A549 (cell line): ENCODE measurements at places on chromosomes 12 and 14.

- DNase-seq = no peak
Observed at GRCh38 chr14:67806246-67806645, 10.1 kb downstream of the ZFYVE26 start.

DNA sequence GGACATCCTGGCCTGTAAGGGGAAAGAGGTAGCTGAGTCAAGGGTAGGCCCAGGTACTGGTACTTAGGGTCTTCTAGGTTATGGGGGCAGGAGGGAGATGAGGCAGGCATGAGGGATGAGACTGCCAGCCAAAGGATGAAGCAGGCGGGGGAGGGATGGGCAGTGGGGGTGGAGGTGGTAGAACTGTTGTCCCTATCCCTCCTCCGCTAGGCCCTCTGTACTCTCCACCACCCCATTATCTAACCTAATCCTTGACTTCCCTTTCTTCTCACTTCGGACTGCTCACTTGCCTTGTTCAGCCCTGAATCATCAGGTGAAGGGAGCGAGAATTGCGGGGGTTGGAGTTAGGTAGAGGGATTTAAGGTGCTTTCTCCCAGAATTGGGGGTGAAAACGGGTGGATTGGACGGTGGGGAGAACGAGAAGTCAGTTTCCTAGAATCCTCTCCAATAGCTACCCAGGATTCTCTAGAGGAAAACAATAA, 562 bp downstream of the PAN2 start:
- no peak for DNase-seq

- no peak for DNase-seq
Observed at GRCh38 chr12:131840643-131841416, 12.6 kb downstream of the MMP17 start.

DNA sequence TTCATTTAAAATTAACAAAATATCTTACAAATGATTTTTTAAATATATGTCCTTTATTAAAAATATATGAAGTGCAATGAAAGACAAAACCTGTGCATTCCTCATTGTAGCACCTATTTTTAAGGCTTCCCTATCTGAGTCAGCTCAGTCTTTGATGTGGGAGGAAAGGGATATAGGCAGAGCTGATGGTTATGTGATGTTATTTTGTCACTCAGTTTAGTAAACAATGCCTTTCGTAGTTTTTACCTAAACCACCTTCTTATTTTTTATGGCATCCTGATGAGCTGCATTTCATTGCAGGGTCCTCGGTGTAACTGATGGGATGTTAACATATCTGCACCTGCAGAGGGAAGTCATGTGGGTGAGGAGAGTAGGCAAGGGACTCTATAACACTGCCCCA, 58.9 kb upstream of the FRMD6 start:
- DNase-seq = no peak

GRCh38 chr14:75126121-75126544, 715 bp downstream of the NEK9 start:
- DNase-seq = peak; percentile 16

DNA sequence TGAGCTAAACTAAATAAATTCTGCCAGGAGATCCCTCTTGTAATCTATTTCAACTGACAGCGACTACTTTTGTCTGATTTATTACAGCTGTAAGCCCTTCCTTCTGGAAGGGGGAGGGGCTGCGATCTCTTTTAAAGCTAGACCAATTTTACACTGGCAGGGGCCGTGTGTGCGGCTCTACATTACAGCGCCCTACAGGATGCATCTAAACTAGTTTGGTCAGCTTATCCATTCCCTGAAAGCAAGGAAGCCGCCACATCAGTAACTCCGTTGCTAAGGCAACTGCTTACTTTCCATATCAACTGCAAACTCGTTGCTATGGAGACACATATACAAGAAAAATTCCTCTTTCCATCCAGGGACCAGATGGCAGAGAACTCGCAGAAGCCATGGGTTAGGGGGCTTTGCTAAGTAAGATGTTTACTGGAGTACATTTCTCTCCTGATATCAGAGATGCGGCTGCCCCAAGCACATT, 17.4 kb downstream of the FOXN3 start:
- DNase-seq = no peak

GRCh38 chr14:59811073-59811472, 59.5 kb downstream of the RTN1 start:
- no peak for DNase-seq

DNA sequence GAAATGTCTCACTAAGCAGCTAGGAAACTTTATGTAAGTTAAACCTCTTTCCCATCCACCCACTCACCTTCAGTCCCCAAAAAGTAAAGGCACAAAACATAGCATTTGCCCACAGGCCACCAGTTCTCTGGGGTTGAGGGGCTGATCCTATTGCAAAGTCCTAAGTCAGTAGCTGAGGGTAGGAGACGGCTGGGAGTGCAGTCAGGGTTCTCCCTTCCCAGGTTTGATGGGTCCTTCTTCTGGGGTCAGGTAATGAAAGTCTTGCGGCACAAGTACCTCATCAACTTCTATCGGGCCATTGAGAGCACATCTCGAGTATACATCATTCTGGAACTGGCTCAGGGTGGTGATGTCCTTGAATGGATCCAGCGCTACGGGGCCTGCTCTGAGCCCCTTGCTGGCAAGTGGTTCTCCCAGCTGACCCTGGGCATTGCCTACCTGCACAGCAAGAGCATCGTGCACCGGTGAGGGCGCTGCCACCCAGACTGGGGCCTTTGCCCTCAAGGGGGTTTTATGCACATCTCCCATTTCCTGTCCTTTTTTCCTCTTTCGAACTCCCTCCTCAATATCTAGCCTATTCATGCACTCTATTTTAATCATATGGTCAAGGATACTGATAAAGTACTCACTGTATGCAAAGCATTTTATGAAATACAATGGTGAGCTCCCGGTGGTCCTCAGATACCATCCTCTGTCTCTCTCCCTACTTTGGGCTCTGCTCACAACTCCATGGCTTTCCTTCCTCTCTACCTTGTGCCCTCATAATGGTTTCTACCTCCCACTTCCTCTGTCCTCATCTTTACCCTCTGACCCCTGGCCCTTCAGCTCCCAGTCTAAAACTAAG, 986 bp downstream of the TSSK4 start:
- DNase-seq = no peak

DNA sequence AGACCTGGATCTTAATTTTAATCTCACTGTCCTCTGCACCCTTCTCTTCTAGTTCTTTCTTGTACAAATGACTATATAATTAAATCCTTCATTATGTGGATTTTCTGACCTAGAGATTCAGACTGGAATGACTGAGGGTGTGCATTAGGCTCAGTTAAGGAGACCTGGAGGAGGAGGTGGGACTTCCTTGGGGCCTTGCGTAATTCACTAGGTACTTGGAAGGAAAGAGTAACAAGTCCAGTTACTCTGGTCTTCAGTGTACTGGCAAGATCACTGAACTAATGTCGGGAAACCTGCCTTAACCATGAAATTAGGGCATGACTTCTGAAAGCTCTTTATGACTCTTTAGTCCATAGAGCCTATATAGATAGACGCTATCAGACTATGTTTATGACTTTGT, 441.4 kb downstream of the EGLN3 start:
- no peak for DNase-seq

- DNase-seq = no peak
Observed at GRCh38 chr14:52977798-52978197, 26.9 kb upstream of the FERMT2 start.

GRCh38 chr12:67354322-67354721, 85.2 kb downstream of the CAND1 start:
- DNase-seq = no peak

- peak; percentile 31 for DNase-seq
Observed at GRCh38 chr12:132190012-132190755, 45.9 kb downstream of the NOC4L start.

GRCh38 chr12:94534278-94534677, 74.6 kb upstream of the CEP83 start:
- no peak for DNase-seq

DNA sequence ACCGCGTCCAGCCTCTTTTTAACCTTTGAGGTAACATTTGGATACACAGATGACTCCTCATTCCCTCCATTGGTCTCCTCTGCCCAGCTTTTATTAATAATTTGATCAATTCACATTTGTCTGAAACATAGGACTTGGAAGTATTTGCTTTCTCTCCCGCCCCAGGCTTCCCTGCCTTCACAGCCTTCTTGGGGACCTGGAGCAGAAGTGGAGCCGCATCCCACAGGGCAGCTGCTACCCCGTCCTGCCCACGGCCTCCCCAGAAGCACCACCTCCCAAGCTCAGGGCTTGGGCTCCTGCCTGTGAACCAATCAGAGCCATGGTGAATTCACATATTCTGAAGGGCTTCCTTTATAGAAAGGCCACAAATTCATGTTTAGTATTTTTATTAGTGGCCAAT, 97.6 kb downstream of the PIWIL1 start:
- DNase-seq = no peak

DNA sequence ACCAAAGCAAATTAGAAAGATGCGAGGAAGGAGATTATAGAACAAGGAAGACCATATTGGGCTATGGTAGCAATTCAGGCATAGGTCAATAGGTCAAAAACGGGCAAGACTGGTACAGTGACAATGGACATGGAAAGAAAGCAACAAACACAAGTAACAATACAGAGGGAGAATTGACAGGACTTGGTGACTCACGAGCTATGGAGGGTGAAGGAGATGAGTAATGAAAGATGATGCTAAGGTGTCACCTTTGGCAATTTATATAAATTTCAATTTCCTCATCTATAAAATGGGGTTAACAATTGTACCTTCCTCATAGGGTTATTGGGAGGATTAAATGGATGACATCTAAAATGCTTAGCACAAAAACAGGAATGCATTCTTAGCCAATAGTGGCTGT, 15.1 kb upstream of the DUSP16 start:
- DNase-seq = no peak

GRCh38 chr14:68577802-68578541, 214.9 kb downstream of the ZFP36L1 start:
- peak; percentile 91 for DNase-seq

DNA sequence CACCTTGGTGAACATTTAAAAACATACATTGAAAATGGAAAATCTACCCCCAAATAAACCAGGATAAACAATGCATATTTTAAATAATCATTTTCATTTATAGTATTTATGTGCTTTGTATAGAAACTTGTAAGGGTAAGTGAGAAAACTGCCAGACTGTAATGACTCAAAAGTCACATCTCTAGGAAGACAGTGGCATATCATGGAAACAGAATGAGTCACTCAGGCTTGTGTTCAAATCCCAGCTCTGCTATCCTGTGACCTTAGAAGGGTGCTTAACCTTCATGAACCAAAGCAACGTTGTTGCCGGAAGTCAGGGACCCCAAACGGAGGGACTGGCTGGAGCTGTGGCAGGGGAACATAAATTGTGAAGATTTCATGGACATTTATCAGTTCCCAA, 142.7 kb downstream of the CEP128 start:
- DNase-seq = no peak

DNA sequence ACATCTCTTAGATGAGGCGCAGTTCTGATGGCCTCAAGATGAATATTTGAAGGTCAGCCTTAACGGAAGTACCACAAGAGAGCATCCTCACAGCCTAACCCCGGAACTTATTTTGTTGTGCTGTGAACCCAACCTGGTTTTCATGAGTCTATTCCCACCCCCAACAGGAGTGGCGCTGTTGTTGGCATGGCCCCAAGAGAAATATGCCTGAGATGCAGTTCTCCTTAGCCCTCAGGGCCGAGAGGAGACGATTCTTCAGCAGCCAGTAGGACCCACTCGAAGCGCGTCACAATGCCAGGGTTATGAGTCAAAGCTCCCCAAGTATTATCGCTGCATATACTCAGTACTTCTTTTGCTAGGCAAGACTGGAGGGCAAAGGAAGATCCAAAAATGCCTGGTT, 24.5 kb upstream of the BCL11B start:
- DNase-seq = no peak

DNA sequence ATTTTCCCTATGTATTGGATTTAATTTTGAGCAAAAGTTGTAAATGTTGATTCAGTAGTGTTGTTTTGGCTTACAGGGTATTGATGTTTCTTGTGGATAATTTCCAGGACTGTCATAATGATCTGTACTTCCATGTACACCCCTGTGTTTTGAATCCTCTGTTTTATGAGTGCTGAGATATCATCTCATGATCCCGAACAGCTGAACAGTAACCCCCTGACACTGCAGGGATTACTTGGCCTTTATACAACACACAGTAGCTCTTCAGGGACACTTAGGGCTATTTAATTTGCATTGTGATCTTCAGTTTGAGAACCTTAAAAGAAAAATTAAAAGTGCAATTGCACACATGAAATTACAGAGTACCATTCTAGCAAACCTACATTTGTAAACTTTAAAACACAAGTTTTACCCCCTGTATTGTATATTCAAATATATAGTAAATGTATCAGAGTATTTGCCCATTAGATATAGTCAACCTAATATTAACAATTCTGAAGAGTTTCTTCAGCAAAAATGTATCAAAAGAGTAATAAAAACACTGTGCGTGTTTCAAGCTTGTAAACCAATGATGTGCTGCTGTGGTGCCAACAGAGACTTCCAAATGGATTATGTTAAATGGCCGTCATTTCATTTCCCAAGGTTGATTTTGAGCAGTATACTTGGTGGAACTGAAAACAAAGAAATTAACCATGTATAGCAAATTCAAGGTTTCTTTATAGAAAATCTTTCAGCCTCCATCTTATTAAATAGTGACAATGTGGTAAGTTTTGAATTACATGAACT, 27.9 kb upstream of the MYF6 start:
- DNase-seq = no peak

- peak; percentile 55 for DNase-seq
Observed at GRCh38 chr12:81329085-81329484, 251.2 kb downstream of the ACSS3 start.

DNA sequence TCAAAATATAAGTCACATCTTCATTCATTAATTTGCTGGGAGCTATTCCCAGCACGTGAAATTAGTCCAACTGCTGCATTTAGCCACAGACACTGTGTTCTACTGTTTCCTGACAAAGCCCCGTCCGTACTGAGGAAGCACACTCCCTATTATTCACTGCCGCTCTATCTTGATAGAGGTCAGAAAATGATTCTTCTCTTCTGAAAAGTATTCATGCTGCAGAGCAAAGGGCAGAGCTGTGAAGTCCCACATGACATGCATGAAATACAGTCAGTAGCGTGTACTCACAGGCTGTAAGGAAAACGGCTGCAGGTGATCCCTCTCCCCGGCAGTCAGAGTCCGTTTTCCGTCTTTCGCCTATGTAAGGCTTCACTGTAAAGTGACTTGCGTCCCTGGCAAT, 302.5 kb upstream of the FKBP4 start:
- DNase-seq = no peak

GRCh38 chr14:27750114-27750513, 1016.5 kb upstream of the FOXG1 start:
- no peak for DNase-seq

DNA sequence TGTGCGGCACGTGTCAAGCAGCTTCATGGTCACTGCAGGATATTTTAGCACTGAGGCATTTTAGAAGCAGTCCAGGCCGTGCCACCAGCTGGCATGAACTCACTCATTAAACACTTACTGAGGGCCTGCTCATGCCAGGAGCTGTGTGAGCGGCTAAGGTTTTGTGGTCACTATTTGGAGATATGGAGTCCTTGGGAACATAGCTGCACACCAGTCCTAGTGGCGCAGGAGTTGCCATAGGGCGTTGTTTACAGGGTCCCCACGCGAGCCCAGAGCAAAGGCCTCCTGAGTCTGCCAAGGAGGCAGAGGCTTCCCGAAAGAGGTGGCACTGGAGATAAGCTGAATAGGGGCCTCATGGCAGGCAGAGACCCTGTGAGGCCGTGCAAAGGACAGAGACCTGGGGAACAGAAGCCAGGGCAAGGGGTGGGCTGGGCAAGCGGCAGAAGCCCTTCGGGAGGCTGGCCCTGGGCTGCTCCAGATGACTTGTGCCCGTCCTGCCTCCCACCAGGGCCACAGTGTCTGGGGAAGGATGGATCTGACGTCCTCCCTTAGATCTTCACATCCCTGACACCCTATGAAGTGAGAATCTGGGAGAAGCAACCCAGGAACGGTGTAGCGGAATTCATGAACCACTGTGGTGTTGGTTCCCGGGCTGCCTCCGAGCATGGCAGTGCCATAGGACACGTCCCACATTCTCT, 38.9 kb downstream of the SFSWAP start:
- DNase-seq = no peak
